ENCODE measurements at places on chromosomes 3 and 15.

DNA sequence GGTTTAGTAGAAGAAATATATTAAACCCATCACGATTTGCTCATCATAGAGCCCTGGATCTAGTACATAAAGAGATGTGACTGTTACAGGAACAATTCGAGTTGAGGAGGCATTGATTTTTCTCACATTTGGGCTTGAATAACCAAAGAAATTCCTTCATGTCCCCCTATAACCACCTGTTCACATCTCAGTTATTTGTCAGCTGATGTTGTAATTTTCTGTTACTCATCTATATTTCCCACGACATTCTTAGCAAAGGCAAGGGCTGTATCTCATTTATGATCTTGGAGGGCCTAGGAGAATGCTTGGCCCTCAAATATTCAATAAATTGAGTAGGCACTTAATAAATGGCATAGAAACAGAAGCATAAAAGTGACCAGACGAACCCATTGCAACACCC is 36.4 kb upstream of the GYG1 start:
- no peak for DNase-seq

DNA sequence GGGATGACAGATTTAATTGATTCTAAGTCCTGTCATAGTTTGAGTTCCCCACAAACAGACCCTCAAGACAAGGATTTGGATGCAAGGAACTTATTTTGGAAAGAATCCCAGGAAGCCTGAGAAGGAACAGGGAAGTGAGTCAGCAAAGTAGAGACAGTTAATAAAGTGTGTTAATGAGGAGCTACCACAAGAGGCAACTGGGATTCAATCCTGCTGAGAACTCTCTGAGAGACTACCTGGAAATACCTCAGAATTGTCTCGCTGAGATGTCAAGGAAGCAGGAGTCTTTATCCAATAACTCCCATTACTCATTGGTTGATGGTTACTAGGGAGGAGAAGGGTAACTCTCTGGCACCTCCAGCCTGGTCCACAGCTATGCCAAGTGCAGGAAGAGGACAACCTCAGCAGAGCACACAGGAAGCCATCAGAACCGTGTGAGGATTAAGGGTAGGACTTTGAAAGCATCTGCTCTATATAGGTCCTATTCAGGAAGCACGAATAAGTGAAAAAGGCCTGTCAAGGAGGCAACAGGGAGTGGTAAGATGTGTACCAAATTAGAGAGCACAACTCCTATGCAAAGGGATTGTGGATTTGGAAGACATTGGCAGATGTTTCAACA is 311.1 kb upstream of the KCNH8 start:
- DNase-seq, result no peak

- DNase-seq, result no peak
These were observed 4.3 kb downstream of the SNX33 start for GRCh38 chr15:75651810-75652543.

DNA sequence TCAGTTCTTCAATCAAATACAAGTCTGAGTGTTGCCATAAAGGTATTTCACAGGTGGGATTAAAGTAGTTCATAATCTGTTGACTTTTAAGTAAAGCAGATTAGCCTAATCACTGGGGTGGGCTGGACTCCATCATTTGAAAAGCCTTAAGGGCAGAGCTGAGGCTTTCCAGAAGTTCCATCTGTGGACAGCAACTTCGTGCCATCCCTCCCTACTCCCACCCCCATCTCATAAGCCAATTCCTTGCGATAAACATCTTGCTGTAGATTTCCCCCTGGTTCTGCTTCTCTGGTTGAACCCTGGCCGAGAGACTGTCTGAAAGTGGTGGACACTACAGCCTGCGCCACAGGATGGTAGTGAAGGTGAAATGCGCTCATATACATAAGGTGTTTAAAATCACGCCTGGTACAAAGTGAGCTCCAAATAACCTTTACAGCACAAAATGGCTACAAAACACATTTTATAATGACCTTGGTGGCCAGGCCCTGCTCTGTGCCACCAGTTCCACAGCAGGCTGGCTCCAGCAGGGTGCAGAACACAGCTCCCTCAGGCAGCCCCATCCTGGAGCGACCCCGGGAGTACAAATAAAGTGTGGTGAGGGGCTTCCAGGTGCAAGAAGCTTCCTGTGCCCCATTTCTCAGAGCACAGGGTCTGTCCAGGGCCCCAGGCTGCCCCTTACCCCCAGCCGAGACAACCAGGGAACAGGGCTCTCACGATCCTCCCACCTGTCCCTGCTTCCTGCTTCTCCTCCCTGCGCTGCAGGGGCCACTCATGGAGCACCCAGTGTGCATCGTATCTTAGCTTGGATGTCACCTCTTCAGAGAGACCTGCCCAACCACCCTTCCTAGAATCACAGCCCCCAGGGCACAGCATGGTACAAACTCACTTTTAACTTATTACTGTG is 25.8 kb upstream of the GATA2 start:
- no peak for DNase-seq

GRCh38 chr15:40927873-40928806 is 1.0 kb upstream of the DLL4 start:
- DNase-seq, result peak; percentile 36

GRCh38 chr3:65776081-65776480 is 262.6 kb downstream of the MAGI1 start:
- no peak for DNase-seq

DNA sequence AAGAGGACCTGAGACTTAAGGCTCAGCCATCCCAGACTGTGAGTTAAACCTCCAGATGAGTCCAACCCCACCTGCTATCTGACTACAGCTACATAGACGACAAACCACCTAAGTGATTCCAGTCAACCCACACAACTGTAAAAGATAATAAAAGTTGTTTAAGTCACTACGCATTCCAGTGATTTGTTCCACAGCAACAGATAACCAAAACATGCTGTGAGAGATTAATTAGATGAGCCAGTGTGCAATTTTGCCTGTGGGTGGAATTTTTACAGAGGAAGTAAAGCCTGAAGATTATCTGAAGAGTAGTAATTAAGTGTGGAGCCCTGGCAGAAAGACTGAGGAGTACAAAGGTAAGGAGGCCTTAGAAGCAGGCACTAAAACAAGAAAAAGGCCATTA is 5.4 kb downstream of the BTBD1 start:
- peak; percentile 53 for DNase-seq

DNA sequence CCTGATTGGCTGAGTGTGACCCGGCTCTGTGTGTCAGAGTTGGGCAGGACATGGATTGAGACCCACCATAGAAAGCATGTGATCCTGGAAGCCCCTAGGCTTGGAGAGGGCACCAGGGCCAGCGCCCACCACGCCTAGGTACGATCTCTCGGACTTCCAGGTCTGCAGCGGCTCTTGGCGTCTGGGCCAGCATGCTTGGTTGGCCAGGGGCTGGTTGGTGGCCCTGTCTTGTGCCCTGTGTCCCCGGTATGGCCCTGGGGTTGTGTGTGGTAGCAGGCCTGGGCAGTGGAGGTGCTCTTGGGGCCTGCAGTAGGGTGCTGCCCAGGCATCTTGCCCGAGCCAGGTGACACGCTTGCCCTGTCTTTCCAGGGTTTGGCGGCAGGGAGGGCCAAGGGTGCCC is 210.6 kb downstream of the UBE3A start:
- no peak for DNase-seq

GRCh38 chr3:65233561-65233960 is 545.8 kb upstream of the ADAMTS9 start:
- no peak for DNase-seq
